ENCODE measurements at places on chromosomes 5 and 9. TPM values are rescaled to one million over a fixed set of nuclear protein-coding genes. Genes with fewer than 3 reads are reported as not detected.

SV2C gene
- 0.07 TPM for total RNA-seq

- peak; percentile 57 for DNase-seq
These were observed 104.6 kb upstream of the FAM174A start for GRCh38 chr5:100430268-100431195.

- no peak for DNase-seq
These were observed 17.0 kb downstream of the CTSL start for GRCh38 chr9:87742813-87743428.

GRCh38 chr9:72351538-72352453 lies 13.2 kb downstream of the ZFAND5 start:
- no peak for DNase-seq

DNA sequence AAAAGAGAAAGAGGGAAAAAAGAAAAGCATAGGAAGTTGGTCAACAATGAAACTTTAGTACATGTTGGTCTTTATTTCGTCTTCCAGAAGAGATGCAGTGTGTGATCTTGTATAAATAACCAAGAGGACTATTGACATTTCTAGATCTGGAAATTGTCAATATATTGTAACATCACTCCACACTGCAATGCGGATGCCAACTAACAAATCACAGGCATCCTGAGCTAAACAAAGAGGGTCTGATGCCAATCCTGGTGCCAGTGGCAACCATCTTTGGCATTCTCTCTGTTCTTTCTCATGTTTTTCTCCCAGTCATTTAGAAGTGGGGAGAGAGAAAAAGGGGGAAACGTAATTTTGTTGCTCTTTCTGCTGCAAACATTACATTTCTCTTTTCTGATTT lies 9.7 kb downstream of the NFIB start:
- DNase-seq = no peak

- DNase-seq = no peak
These were observed 138.4 kb downstream of the EFNA5 start for GRCh38 chr5:107532169-107532878.

- DNase-seq = no peak
These were observed 211.7 kb downstream of the TLE1 start for GRCh38 chr9:81477669-81478068.

DNA sequence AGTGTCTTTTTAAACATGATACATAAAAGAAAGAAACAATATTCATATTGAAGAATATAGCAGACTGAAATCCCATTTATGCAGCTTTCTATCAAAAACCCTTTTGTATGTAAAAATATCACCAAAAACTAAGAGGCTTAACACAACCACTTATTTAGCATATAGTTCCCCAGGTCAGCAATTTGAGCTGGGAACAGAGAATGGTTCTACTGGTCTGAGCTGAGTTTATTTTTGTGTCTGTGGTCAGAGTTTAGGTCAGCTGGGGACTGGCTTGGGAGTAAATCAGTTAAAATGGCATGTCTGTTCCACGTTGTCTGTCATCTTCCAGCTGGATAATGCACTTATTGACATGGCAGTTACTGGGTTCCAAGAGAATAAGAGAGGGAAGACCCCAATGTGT lies 165.0 kb downstream of the TMEM232 start:
- no peak for DNase-seq

All from activated CD4-positive, alpha-beta T cell treated with anti-CD3 and anti-CD28 coated beads, Interleukin-2, amount 10 ng/mL, durations not matched to agents 7 days and 5 days (primary cell).